ENCODE measurements at places on chromosomes 13 and 19.

DNA sequence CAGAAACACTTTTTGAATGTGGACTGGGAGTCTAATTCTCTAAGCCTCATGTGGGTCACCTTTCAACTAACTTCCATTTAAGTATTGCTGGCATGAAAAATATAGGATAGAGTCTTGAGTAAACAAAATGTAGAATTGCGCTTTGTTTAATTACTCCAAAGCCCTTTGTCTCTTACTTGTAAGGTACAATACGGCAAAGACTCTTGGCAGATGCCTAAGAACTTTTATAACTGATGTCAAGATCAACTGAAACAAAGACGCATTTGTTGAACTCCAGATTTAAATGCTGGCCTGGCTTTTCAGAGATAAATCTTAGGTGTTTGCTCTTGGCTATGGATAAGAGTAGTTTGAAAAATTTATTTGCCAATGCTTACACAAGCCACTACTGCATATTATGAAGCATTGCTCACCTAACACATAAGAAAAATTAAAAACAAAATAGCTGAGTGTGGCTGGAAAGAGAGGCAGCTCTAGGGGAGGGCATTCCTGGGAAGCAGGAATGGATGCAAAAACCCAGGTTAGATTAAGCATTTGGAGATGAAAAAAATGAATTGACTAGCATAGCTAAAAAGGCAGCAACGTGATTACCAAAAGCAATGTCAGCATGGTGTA, 107.3 kb upstream of the STARD13 start:
- DNase-seq: no peak

- no peak for DNase-seq
Observed at GRCh38 chr19:13909430-13909829, 3.4 kb downstream of the CC2D1A start.

- DNase-seq: no peak
Observed at GRCh38 chr13:44814836-44815235, 174.4 kb downstream of the NUFIP1 start.

DNA sequence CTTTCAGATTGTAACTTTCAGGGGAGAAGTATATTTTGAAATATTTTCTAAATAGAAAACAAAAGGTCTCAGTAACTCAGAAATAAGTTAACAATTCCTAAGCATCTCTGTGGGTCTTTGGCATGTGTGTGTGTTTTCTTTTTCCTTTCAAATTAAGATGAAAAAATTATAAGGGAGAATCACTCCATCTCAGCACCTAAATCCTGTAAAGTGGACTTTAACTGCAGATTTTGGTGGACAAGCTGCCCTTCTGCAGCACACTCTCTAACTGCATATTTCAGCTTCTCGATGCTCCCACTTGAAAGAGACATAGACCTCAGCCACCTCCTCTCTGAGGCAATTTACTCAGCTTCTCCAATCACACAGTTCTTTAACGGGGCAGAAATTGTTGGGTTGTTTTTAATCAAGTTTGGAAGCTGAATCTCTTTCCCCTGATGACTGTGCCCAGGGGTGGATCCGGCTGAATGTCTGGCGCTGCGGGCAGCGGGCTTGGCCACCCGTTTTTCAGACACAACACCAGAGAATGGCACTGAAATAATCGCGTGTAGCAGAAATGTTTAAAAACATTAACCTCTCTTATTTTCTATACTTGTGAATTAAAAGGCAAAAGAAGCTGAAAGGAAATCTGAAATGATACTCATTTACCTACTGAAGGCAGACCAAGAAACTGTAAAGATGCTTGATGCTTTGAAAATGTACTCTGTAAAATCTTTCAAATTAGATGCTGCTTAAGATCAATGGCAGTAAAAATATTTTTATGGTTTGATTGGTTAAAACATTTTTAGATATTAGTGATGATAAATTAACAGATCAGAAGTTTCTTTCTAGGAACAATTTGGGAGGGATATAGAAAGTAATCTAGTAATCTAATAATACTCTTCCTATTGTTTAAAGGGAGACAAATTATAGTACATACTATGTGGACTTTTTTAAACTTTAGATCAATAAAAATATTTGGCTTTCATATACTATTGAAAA, 12.4 kb downstream of the ZIC2 start:
- no peak for DNase-seq

DNA sequence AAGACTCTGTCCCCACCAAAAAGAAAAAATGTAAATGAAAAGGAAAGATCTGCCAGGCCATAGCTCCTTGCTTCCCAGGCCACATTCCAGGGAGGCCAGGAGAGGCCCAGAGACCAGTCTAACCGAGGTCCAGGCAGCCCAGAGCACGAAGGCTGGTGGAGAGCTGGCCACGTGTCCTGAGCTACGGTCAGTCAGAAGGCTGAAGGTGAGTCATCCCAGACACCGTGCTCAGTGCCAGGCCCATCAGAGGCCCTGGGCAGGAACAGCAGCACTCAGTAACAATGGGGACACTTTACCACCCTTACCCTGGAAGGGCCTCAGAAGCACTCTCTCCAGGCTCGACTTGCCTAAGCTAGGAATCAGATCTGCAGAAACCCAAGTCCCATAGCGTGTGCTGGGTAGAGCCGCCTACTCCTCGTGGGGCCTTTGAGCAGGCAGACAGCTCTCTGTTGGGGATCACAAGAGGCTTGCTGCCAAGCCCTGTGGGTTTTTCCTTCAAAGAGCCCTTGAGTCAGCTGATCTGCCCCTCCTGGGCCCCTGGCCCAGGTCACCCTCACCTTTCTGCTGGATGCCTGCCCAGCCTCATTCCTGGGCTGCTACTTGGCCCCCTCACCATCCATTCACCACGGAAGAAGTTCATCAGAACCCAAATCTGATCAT, 11.6 kb upstream of the DNMT1 start:
- no peak for DNase-seq

- DNase-seq: no peak
Observed at GRCh38 chr19:5799247-5800241, 5.3 kb upstream of the NRTN start.

- DNase-seq: no peak
Observed at GRCh38 chr13:80251403-80251802, 89.5 kb downstream of the SPRY2 start.

DNA sequence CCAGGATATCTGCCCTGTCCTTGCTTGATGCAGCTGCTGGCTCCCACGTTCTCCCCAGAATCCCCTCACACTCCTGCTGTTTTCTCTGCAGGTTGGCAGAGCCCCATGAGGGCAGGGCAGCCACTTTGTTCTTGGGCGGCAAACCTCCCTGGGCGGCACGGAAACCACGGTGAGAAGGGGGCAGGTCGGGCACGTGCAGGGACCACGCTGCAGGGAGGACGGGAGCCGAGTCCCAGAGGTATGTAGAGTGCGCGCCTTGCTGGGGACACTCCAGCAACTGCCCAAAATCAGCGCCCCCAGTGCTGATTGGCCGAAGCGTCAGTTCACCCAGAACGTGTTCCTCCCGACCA, 30.3 kb upstream of the MIER2 start:
- DNase-seq: no peak

DNA sequence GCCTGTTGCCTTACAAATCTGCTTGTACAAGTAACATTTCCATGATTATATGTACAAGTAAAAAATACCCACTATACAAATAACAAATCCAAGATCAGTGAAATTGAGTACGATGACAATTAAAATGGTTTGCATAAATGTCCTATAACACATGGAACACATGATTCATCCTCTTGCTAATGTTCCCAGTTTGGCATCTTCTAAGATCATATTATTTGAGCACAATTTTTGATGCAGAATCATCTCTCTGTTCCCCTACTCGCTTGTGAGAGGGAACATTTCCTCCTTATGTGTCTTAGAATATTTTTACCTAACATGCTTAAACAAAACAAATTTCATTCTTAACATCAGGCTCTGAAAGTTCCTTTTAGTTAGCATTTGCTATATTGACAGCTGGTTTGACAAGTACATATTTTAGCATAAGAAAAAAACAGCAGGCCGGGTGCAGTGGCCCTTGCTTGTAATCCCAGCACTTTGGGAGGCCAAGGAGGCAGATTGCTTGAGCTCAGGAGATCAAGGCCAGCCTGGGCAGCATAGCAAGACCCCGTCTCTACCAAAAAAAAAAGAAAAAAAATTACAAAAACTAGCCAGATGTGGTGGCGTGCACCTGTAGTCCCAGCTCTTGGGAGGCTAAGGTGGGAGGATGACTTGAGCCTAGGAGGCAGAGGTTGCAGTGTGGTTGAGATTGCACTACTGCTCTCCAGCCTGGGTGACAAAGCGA, 14.2 kb downstream of the ZNF331 start:
- DNase-seq: no peak

DNA sequence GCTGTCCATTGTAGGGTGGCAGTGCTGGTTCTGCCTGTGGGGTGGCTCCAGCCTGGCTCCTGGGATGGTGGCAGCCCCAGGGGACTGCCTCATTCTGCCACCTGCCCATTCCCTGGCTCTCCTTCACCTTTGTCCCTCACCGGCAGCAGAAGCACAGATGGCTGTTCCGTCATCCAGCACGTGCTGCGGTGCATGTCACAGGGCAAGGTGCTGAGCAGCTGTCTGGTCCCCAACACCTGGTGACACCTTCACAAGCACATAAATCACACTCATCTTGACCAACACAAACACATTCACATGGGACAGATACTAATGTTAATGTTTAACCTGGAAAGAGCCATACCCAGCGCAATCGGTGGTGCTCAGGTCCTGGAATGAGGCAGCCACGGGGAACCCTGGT, 126.8 kb downstream of the UQCRFS1 start:
- DNase-seq: no peak

Measured in activated gamma-delta T cell (primary cell).